ENCODE measurements at places on chromosomes 11 and 22.
A peak's percentile ranks its signal among the peaks of the same experiment; 100 is the strongest.

GRCh38 chr22:33361581-33361980, 303.4 kb upstream of the SYN3 start:
- no peak for DNase-seq

GRCh38 chr22:23270212-23270733, 90.0 kb downstream of the BCR start:
- DNase-seq, result no peak

DNA sequence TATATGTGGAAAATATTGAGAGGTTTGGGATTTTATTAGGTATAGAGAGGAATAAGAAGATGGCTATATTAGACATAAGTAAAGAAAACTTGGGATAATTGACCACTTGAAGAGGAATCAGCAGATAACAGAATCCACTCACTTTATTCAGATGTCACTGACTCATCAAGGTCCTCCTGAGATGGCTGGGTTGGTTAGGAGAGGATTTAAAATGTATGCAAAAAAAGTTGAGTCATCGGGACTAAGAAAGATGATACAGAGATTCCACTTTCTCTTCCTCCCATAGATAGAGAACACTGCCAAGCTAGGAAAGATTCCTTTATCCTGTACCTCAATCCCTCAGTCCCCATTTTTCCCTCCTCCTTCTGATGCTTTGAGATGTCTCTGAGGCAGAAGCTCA, at the start of gene OR6A2:
OR6A2 (minus strand) TSS at position 288 of the 400 bp plus-strand sequence. CDS start 3,981 bp downstream, outside the sequence.
- no peak for DNase-seq

DNA sequence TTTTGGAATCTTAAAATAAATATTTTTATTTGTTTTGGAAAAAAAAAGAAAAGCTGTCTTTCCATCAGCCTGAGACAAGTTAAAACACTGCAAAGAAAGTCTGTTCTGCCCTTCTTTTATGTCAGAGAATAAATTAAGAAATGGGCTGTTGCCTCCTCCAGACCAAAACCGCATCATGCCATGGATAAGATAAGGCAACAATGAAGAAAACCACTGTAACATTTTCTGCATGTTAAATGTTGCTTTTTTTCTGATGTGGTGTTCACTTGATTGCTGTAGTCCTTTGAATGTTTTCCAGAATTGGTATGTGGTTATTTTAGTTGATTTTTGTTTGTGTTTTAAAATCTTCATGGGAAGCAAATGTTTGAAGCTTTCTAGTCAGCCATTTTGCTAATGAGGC, 319.2 kb upstream of the CNTN5 start:
- DNase-seq, result no peak

GRCh38 chr11:85626496-85626895, 648 bp downstream of the DLG2 start:
- DNase-seq, result peak; percentile 26

GRCh38 chr11:8810540-8811301, 100.3 kb upstream of the AKIP1 start:
- peak; percentile 6 for DNase-seq

DNA sequence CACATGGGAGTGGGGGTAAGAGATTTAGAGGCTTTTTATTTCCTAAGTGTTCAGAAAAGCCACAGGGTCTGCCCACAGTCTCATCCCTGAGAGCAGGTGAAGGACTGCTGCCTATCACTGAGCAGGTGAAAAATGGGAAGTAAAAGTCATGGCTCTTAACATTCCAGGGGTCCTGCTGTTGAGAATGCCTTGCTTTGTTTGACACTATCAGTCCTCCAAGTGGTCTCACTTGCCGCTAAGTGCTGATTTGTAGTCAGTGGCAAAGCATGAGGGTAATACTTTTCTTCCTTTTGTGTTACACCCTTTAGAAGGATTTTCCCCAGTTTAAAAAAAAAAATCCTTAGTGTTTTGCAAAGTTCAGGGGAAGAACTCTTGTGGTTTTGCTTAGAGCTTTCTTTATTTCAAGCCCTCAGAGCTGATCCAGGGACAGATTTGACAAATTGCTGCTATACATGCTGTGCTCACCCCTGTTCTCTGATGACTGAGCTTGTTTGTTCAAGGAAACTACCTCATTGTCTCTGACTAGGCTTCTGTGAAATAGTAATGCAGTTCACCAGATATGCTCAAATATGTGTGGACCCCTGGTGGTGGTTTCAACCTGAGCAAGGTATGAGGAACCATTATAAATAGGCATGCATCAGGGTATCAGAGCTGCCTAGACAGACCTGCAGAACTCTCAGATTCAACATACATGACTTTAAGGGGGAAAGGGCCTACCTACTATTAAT, 141.0 kb downstream of the ARHGAP42 start:
- no peak for DNase-seq

DNA sequence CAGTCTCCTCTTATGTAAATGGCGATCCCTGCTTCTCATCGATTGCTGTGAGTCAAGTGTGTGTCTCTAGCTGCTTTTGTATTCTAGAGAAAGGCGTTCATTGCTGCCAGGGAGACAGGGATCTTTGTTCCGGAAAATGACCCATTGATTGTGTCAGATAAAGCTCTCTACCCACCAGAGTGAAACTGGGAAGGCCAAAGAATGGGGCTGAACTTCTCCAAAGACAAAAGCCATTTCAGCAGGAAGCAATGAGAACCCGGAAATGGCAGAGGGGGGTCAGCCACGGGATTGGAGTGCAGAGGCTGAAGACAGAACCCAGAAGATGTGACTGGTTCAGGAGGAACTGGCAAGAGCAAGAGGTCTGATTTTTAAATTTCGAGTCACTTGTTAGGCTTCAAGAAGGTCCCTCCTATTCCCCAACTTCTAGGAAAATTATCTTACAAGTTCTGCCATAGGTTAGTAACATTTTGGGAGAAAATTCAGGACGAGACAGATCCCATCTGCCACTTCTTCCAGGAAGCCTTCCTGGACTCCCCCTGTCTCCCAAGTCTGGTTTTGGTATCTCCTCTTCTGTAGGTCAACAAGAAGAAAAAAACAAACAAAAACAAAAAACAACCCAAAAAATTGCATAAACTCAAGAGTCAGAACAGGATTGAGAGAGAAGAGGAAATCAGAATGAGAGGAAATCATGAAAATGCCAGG, 110.6 kb downstream of the NECTIN1 start:
- DNase-seq, result no peak

GRCh38 chr11:34755671-34756070, 134.8 kb downstream of the EHF start:
- DNase-seq, result no peak

GRCh38 chr11:11167806-11168205, 185.2 kb downstream of the CSNK2A3 start:
- DNase-seq, result no peak

- DNase-seq, result peak; percentile 55
Observed at GRCh38 chr11:8262552-8263108, 1.0 kb downstream of the LMO1 start.

DNA sequence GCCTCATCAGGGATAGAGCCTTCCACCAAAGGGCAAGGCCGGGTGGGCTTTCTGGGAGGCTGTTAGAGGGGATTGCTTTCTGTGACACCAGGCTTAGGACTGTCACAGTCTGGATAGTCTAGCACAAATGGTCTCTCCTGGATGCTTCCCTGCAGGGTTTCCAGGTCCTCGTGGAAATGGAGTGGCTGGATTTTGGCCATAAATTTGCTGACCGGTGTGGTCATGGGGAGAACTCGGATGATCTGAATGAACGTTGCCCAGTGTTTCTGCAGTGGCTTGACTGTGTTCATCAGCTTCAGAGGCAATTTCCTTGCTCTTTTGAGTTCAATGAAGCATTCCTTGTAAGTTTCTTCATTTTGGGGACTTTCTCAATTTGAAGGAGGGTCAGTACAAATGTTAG, 67.1 kb upstream of the HORMAD2 start:
- no peak for DNase-seq

- DNase-seq, result peak; percentile 76
Observed at GRCh38 chr11:66080055-66080817, 10.2 kb downstream of the PACS1 start.

- no peak for DNase-seq
Observed at GRCh38 chr22:32040324-32040904, 2.6 kb upstream of the SLC5A1 start.

GRCh38 chr22:39332441-39333064, 13.1 kb upstream of the RPL3 start:
- DNase-seq, result no peak

All from activated CD4-positive, alpha-beta T cell treated with anti-CD3 and anti-CD28 coated beads for 48 hours (primary cell).